ENCODE measurements at places on chromosomes 2 and 18.

DNA sequence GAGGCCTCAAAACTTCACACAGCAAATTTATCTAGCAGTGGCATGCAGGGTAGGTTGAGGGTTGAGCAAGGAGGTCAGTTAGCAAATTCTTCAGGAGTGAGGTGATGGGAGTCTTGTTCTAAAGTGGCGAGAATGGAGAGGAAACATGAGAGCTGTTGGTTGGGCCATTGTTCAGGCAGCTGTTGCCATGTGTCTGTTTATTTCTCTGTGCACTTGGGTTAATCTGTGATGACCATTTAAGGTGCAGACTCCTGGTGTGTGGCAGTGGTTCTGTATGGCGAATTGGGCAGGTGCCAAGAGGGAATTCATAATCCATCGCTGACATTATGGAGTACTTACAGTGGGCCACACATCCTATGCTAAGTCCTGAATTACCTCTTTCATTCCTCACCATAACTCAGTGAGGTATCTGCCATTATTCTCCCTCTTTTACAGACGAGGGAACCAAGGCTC lies 30.4 kb downstream of the TMEM178A start:
- peak; percentile 75 for DNase-seq

GRCh38 chr2:236549165-236549564 lies 20.5 kb upstream of the ACKR3 start:
- no peak for DNase-seq

GRCh38 chr2:201987426-201987825 lies 46.2 kb upstream of the FZD7 start:
- DNase-seq = no peak

DNA sequence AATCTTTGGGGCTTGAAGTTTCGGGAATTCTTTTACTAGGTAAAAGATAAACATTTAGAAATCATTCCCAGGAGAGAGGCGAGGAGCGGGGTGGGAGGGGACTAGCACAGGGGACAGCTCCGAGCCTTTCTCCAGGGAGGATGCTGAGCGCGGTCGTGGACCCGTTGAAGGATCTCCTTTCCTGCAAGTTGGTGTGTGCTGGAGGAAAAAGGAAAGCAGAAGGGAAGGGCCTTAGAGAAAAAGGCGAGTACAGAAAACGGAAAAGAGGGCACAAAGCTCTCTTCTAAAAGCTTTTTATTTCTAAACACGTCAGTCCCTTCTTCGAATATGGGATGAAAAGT lies 640 bp downstream of the SLC39A6 start:
- no peak for DNase-seq

DNA sequence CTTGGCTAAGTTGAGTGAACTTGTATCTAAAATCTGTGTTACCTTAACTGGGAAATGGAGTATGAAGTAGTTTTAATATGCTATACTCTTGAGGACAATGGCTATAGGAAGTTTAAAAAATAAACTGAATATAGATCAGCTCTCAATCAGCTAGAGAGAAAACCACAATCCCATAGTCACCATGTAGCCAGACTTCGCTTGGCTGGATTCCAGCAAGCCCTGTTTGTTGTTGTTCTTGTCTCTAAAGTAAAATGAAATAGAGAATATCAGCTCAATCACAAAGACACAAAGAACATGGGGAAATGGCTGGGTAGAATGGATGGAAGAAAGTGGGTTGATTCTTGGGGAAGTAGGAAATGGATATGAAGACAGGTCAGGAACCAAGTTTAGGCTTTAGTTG lies 234.9 kb downstream of the PHLPP1 start:
- DNase-seq = no peak

DNA sequence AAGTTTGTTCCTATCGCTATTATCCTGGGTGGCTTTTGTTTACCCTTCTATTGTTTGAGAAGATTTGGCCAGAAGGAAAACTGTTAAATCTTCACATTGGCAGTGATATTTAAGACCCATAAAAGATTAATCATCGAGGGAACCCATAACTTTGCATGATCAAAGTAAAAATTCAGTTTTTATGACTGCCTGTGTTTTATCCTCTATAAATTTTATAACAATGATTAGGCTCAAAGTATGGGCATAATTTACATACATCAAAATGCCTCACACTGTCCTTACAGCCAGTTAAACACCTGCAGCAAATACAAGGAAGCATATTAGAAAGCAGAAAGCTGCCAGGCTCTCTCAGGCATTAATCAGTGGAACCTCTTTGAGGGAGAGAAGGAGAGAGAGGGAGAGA lies 289.1 kb downstream of the ICOS start:
- no peak for DNase-seq

- no peak for DNase-seq
These were observed 2.9 kb upstream of the TLX2 start for GRCh38 chr2:74511104-74511989.

- DNase-seq = peak; percentile 55
These were observed 16.2 kb downstream of the DOCK10 start for GRCh38 chr2:225025917-225026571.

DNA sequence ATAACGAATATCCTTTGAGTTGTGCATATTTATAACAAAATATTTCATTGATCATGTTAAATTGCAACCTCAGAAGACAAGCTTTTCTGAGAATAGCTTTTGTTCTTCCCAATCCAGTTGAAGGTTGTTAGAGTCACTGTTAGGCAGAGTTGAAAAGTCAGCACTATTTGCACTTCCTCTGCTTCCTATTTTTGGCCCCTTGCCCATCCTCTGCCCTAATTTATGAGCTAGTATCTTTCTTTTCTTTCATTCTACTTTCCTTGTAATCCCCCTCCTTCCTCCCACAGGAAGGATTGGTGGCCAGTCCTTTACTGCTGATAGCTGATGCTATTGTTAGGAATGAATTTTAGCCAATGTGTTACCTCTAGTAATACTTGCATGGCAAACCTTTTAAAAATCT lies 4.9 kb downstream of the RALB start:
- DNase-seq = no peak

DNA sequence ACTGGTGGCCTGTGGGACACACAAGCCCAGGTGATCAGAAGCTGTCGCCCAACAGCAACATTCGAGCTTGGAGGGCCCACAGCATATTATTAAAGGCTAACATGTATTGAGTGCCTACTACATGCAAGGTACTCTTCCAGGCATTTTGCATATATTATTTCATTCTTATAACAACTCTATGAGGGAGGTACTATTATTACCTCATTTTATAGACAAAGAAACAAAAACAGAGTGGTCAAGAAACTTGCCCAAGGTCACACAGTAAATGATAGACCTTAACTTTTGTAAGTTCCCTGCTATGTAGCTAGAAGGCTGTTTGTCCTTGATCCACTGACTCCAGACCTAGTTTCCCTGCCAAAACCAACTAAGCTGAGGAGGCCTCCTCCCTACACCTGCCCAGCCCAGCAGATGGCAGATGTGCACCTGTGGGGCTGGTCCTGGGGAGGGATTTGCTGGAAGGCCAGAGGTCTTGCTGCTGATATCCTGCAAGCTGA lies 35.7 kb downstream of the KANSL3 start:
- no peak for DNase-seq

DNA sequence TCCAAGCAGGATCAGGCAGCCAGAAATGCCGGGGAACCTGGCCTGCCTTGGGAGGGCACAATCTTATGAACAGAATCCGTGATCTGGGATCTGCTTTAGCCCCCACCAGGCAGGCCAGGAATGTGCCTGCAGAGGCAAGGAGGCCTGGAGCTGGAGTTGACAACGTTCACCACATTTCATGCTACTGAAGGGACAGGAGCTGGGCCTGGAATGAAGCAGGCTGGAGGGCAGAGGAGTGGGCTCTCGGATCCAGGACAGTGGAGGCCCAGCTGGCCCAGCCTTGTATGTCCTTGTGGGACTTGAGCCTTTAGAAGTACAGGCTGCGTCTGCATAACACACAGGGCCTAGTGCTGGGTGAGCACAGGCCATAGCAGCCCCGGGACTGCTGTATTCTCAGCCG lies 91.8 kb downstream of the KLHL29 start:
- DNase-seq = no peak

DNA sequence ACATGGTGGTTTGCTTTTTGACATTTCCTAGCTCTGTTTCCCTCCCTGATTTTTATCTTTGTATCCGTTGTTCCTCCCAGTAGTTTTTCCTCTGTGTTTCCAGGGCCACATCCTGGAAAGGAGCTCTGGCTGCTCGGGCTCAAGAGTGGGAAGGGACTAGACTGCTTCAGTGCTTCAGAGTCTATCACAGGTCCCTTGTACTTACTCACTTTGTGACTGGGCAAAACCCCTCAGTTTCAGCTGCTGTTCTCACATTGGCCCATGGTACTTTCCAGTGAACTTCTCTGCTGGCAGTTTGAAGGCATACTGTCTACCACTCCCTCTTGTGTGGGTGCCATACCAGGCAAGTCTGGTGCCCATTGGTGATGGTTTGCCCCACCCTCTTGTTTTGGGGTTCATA lies 7.5 kb upstream of the STAMBP start:
- no peak for DNase-seq
